Jurkat, Clone E6-1 (cell line): ENCODE measurements at places on chromosomes 3 and 15.

DNA sequence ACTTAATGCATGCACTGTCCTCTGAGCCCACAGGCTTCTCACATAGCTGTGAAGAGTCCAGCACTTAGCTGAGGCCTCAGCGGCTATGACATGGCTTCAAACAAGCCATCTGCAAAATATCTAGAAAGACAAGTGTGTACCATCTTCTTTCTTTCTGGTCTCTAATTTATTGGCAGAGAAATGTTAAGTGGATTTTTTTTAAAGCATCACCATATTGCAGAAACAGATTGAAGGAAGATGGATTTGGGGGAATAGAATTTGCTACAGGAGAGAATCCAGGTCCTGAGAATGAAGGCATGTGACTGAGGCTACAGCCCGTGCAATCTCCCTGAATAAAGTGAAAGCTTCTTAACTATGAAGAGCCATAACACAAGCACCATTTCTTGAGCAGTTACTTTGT lies 567.3 kb downstream of the PDCD6IP start:
- DNase-seq: no peak

- DNase-seq: no peak
These were observed 110.2 kb upstream of the NLGN1 start for GRCh38 chr3:173287361-173287760.

GRCh38 chr15:82856397-82857170 lies 47.2 kb downstream of the WHAMM start:
- DNase-seq: no peak

DNA sequence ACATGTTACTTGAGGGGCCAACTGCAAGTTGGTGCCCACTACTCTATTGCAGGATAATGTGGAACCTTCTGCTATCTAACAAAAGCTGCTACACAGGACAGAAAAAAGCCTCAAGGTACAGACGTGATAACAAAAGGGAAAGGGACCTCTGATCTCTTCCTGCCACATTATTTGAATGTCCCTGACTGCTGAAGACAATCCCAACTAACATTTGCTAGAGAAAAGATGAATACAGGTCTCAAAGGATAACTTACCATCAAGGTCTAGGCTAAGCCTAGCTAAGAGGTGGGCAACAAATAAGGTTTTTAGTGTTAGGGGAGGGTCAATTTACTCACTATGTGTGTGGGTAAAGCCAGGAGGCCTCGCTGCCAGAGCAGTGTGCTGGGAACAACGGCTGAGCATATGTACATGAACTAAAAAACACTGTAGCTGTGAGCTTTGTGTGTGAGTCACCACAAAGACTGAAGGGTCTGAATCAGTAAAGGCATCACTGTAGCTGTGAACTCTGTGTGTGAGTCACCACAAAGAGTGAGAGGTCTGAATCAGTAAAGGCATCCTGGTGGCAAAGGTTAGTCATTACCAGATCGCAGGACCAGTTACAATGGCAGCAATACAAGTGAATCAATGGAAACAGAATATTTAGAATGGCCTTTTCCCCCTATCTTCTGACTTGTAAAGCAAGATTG lies 111.7 kb downstream of the LMLN start:
- DNase-seq: peak; percentile 18

DNA sequence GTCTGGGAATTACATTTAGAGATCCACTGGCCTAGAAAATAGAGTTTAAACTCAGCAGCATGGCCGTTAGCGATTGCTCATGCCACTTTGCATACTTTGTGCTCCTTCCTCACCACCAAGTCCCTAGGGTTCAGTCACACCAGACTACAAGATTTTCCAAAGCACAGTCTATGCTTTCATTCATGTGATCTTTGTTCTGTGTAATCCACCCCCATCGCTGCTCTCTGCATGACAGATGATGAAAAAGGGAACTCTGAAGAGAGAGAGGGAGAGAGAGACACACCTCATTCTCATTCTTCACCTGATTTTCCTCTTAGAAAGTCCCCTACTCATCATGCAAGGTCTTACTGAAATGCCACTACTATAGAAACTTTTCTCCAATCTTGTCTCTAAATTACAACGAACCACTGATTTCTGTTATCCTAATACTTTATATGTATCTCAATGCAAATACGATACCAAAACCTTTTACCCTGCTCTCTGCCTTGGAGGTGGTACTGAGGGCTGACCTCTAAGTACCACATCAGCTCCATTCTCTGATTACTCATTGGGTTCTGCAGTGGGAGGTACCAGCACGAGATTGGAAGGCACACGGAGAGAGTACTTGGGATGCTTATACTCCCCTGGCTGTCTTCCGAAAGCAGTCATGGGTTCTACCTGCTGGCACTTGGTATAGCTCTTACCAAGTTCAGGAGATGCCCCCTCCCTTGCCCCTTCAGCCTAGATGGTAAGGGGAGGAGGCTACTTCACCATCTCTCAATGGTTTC lies 1.1 kb upstream of the PARP15 start:
- no peak for DNase-seq

DNA sequence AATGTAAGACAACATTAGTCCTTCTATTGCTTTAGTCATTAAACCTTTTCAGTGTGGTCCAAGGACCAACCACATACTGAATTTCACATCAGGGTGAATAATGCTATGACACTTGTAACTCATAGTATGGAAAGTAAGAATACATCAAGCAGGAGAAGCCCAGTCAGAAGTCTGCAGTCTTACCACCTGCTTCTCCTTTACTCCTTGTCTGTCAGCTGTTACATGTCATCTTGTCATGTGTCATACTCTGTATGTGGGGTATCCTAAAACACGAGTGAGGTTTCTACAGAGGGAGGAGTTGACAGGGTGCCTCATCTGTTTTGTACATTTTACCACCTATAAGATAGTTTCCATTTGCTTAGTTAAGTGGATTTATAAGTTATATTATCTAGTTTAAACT lies 32.8 kb upstream of the EID1 start:
- no peak for DNase-seq

- no peak for DNase-seq
These were observed 99.0 kb downstream of the TIGIT start for GRCh38 chr3:114392831-114393230.

- DNase-seq: no peak
These were observed 41.9 kb upstream of the SLC41A3 start for GRCh38 chr3:126125781-126126251.

DNA sequence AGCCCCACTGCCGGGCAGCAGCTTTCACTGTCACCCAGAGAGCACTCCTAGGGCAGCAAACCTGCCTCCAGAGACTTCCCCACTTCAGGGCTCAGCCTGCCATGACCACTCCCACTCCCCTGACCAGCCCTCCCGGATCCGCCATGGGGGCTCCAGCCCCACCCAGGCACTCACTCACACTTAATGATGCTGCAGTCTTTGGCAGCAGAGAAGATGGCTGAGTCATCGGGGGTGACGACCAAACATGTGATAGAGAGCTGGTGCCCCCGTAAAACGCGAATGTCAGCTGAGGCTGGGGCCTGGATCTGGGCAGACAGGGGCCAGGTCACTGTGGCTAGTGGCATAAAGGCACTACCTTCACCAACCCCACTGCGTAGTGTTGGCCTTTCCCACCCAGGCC lies 4.7 kb downstream of the RRP9 start:
- DNase-seq: no peak

- DNase-seq: no peak
These were observed 53.5 kb downstream of the TOP2B start for GRCh38 chr3:25611193-25611592.

GRCh38 chr3:170563712-170564423 lies 22.0 kb downstream of the SLC7A14 start:
- peak; percentile 6 for DNase-seq

- no peak for DNase-seq
These were observed 781.7 kb downstream of the MECOM start for GRCh38 chr3:168881804-168882203.

DNA sequence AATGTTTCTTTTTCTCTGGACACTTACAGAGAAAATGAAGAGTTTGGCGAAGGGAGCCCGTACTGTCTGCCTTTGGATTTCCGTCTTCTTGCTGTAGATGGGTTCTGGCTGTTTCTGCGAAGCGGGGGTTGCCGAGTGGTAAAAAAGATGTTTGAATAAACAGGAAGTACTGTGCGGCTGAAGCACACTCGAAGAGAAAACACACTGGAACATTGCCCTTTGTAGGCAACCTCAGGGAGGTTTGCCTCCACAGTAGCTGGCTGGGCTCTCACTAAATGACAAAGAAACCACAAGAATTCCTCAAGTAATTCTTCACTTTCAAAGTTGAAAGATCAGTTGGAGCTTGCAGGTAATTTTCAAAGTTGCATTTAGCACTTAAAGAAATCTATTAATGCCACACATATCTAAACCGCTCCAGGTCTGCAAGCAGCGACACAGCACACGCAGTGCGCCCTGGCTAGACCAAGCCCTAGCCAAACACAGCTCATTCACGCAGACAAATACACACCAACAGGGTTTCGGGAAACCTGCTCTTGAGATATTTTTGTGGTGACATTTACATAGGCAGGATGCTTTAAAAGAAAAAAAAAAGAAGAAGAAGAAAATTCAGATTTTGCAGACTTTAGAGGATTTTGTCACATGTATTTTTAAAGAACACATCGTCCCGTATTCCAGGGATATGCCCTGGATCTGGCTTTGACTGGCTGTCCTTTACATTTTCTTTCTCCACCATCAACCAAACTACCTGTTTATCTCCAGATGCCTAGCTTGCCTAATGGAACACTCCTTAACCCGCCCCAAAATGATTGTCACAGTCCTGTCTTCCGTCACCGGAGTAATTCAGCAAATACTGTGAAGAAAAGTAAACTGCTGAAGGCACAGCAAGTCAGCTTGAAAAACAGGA lies 452.8 kb downstream of the FOXP1 start:
- DNase-seq: peak; percentile 77

DNA sequence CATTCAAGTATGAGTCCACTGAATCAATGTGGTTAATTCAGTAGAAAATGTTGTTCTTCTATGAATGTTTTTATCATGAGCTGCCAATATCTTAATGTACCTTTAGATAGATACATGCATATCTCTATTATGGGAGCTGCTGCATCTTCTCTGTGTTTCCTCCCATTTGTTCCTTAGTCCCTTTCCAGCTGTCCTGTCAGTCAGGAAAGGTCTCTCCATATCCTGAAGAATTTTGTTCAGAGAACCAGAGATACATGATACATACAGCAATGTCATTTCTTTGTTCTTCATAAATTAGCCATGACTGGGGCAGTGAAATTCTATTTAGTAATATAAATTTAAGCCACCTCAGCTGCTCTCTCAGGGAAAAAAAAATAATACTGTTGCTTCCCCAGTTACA lies 103.7 kb downstream of the P3H2 start:
- no peak for DNase-seq

GRCh38 chr15:63922261-63922904 lies 88.6 kb upstream of the HERC1 start:
- DNase-seq: no peak

GRCh38 chr3:178465260-178466180 lies 70.7 kb upstream of the KCNMB2 start:
- no peak for DNase-seq

- DNase-seq: no peak
These were observed 1087.4 kb downstream of the AGBL1 start for GRCh38 chr15:87167055-87167454.

- DNase-seq: peak; percentile 45
These were observed 42.5 kb downstream of the TAMM41 start for GRCh38 chr3:11803977-11804892.

DNA sequence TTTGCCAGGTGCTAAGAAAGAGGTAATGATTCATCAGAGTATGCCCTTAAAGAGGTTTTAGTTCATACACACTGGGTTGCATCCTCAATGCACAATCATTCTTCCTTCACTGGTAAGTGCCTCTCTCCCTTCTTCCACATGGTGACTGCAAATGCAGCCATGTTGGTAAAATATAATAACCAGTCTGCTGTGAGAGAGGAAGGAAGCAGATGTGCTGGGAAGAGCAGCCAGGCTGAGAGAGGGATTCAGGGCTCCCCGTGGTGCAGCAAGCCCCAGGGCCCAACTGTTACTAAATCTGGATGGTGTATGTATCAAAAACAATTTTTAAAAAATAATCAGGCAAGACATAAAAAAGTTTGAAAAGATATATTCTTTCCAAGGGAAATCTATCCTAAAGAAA lies 498.1 kb downstream of the MAGI1 start:
- no peak for DNase-seq

- DNase-seq: no peak
These were observed 30.1 kb downstream of the PLOD2 start for GRCh38 chr3:146130881-146131371.

GRCh38 chr3:184336547-184337398 lies 627 bp upstream of the FAM131A start:
- DNase-seq: no peak

DNA sequence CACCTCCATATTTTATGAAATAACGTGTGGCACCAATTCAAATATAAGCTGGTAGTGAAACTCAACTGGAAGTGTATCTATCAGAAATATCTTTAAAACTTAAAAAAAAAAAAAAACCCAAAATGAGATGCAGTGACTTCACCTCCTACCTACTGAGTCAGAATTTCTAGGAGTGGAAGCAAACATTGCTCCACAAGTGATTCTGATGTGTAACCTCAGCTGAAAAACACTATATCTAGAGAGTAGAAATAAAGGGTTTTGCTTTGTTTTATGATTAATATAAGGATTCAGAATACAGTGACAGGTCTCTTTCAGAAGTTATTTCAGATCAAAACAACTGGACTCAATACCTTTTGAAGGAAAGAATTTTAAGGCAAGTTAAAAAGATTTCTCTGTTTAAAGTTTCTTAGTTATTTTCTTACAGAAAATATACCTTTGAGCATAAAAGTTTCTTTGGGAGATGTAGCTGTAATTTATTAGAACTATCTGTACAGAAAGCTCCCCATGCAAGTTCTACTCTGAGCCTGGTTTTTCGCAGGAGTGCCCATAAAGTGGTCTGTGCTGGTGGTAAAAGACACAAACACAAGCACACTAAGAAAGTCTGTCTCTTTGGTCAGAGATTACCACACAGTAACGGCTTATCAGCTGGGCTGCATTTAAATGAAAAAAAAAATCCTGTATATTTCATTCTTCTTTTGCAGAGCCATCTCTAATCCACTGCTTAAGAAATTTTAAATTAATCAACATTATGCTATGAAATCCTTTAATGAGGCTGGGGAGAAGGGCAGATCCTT lies 59.9 kb upstream of the PPIB start:
- no peak for DNase-seq

- DNase-seq: no peak
These were observed 56.6 kb upstream of the KLF13 start for GRCh38 chr15:31269816-31270575.

- DNase-seq: peak; percentile 23
These were observed 19.1 kb upstream of the FSIP1 start for GRCh38 chr15:39801641-39802309.

DNA sequence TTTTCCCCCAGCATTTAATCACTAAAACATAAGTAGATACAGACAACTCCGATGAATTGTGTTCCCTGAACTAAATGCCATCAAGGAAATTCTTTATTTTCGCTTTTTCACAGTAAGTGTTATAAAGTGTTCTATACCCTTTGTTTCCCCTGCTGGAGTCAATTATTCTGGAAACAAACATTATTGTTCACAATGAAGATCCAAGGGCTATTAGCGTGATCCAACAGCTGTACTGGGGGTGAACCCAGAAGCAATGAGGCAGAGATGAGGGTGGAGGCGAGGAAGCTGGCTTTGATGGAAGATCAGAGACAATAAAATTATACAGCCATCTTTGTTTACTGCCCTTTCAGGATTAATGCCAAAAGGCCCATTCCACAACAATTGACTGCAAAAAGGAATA lies 250.3 kb upstream of the IGF1R start:
- DNase-seq: no peak
